NCI-H1048 (cell line): ENCODE measurements at places on chromosomes 11 and 22.

GRCh38 chr11:80727315-80727714 is 1286.5 kb upstream of the TENM4 start:
- DNase-seq, result no peak

DNA sequence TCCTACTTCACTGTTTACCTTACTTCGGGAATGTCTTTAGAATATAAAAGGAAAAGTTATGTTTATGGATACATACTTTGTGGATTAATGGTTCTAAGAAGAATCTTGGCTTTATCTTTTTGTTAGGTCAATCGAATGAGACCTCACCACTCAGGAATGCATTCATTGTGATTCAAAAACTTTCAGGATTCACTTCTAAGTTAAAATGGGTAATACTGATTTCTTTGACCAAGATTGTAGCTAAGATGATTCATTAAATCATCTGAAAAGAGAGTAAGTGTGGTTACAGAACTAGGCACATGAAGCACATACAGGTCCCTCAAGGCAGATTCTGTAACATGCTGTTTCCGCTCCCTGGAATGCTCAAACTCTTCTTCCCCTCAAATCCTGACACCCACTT is 716.4 kb downstream of the KCNA4 start:
- no peak for DNase-seq

DNA sequence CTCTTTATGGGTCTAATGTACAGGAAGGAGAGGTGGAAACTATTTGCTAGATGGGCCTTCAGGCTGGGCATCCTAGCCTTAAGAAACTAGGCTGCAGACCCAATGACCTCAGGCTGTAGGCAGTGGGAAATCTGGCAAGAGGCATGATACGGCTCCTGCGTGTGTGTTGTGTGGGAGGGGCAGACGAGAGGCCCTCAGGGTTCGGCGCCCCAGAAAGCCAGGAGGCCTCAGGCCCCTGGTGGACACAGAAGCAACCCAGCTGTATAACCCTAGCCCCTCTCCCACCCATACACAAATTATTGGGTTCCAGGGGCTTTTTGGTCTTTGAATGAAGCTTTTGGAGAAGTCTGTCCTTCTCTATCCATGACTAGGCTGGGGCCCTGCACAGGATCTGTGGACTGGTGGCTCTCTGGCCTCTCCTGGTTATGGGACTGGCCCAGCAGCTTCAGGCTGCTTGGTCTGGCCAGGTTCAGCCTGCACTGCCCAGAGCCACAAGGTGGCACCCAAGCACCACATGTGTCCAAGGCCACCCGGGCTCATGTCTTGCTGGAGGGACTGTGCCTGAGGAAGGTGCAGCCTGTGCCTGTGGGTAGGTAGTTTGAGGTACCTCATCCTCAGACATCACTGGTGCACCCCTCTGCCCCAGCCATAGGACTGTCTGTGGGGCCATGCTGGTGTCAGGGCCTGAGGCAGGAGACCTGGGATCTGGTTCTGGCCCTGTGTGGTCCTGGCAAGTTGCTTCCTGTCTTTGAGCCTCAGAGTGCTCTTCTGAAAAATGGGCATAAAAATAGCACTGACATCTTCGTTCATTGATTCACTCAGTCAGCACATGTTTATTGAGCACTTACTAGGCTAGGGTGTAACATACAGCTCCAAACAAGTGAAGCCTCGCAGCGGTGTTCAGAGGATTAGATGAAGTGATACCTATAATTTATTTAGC is 87.5 kb downstream of the RRM1 start:
- no peak for DNase-seq

- DNase-seq, result no peak
Observed at GRCh38 chr22:37122598-37123180, 13.2 kb upstream of the TMPRSS6 start.

GRCh38 chr11:69726481-69726880 is 22.7 kb upstream of the FGF19 start:
- DNase-seq, result no peak

DNA sequence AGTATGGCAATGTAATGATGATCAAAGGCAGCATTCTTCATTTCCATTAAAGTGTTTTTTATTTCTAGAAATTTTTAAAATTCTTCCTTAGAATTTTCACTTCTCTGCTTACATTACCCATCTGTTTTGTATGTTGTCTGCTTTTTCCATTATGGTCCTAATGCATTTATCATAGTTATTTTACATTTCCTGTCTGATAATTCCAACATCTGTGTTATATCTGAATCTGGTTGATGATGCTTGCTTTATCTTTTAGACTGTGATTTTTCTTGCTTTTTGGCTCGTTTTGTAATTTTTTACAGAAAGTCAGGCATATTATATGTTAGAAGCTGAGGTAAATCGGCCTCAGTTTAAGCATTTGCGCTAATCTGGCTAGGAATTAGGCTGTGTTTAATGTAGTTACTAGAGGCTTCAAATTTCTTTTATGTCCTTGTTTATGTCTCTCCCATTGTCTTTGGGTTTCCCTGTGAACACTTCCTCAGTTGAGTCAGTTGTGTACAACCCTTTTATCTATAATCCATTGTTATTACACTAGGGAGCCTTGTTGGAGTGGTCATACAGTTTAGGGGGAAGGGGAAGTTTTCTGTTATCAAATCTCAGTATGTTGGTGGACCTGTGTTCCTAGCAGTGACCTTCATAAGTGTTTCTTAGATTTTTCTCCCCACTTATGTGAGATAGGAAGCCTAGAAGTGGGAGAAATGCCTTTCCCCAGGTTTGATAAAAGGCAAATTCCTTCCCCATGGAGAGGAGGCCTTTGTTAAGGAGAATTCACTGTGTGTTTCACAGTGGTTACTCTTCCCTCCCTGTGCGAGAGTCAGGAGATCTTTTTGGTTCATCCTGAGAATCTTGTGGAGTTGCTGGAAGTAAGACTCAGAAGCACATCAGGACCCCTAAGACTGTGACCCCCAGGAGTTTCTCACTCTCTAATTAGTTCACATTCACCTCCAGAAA is 437.5 kb downstream of the INSC start:
- DNase-seq, result no peak

DNA sequence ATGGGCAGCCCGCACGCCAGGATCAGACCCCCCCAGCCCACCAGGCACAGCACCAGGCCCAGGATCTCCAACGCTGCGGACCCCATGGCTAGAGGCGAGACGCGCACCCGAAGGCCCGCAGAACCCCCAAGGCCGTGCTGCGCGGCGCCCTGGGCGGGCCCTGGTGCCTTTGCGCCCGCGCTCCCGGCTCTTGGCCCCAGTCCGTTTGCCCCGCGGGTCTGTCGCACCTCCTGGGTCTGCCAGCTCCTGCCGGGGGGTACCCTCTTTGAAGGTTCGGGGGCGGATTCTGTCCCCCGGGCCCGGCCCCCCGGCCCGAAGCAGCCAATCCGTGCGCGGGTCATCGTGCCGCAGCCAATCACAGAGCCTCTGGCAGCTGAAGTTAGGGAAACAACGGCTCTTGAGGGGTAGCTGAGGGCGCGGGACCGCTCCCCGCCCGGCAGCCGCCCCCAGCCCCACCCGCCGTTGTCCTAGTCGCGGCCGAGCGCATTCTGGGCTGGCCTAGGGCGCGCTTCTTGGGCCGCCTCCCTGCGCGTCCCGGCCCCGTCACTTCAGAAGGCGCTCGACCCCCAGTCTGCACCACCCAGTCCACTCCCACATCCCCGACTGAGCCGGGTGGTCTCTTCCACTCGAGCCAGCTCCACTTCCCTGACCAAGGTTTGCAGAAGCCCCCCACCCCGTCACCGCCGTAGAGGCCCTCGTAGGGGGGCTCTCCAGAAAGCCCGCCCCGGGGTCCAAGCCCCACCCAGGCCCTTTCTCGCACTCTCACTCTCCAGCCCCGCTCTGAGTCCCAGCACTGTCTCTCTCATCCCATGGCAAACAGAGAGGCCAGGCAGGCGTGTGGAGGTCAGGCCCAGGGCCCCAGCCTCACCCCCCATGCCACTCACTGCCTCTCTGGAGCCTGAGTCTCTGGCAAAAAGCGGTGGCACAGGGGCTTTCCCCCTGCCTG is at the start of gene CLDN5:
TSS of gene CLDN5 (minus strand) at position 241 of the 946 bp plus-strand sequence. CDS start at position 86, 155 bp downstream.
- DNase-seq, result no peak

GRCh38 chr11:78800756-78801155 is 226.1 kb upstream of the NARS2 start:
- DNase-seq, result no peak

DNA sequence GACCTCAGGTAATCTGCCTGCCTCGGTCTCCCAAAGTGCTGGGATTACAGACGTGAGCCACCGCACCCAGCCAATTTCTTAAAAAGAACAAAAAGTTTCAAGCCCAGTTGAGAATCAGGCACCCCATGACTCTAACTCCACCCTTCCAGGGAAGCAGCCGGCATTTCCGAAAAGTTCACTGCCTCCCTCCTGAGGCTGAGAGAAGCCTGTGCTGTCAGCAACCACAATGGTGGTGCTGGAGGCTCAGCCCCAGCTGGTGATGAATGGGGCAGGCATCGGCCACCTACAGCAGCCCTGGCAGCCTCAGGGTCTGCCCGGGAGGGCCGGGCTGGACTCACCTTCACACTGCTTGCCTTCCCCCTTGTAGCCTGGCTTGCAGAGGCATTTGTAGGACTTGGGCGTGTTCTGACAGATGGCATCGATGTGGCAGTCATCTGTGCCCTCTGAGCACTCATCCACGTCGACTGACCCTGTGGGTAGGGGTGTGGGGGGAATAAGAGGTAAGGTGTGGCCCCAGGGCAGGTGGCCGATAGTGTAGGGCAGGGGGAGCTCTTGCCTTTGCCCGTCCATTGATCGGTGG is 4.3 kb downstream of the SCUBE1 start:
- DNase-seq, result no peak
